Adipocyte (in vitro differentiated cells): ENCODE measurements at places on chromosomes 3 and 15.

DNA sequence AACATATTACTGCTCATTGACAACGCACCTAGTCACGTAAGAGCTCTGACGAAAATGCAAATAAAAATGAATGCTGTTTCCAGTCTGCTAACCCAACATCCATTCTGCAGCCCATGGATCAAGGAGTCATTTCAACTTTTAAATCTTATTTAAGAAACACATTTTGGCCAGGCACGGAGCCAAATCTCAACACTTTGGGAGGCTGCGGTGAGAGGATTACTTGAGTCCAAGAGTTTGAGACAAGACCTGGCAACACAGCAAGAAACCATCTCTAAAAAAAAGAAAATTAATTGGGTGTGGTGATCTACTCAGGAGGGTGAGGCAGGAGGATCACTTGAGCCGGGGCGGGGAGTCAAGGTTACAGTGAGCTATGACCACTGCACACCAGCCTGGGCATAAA lies 22.4 kb upstream of the TM4SF19 start:
- no peak for DNase-seq

DNA sequence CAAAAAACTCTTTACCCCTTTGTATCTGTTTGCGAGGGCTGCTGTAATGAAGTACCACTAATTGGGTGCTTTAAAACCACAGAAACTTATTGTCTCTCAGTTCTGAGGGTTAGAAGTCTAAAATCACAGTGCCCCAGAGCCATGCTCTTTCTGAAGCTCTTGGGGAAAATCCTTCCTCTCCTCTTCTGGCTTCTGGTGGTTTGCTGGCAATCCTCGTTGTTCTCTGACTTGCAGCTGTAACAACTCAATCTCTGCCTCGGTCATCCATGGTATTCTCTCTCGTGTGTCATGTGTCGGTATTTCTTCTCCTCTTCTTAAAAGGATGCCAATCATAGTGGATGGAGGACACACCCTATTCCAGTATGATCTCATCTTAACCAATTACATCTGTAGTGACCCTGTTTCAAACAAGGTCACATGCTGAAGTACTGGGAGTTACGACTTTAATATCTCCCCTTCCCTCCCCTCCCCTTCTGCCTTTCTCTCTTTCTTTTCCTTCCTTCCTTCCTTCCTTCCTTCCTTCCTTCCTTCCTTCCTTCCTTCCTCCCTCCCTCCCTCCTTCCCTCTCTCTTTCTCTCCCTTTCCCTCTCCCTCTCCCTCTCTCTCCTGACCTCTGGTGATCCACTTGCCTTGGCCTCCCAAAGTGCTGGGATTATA lies 6.5 kb upstream of the ARL8B start:
- DNase-seq, result no peak

DNA sequence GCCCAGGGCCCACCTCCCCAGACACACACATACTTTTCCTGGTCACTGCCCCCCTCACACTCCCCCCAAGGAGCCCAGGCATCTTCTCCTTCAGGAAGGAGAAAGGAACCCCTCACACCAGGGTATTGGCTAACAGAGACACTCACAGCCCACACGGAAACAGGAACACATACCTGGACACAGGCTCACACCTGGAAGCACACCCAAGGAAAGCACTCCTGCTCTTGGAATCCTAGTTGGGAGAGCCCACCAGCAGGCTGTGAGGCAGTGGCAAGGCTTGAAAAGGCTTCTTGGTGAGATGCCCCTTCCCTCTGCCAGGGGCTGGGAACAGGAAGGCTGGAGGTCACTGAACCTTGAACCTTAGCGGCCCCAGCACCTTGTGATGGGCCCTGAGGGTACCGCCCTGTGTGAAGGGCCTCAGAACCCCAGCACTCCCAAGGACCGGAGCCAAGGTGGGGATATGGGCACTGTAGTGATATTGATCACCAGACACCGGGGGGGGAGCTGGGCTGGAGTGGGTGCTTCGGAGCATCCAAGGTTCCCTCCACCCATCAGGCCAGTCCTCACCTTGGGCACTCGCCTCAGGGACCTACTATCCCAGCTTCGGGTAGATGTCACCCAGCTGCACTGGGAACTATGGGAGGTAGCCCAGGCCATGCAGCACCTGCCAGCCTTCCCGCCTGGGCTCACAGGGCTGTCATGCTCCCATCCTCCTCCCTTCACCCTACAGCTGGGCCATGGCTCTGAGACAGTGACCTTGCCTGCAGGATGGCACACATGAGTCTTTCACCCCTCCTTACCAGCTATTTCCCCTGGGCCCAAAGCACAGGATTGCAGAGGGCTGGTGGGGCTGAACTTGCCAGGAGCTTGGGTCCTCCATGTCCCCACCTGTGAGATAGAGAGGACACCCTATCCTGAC lies 16.4 kb downstream of the MYL3 start:
- no peak for DNase-seq

DNA sequence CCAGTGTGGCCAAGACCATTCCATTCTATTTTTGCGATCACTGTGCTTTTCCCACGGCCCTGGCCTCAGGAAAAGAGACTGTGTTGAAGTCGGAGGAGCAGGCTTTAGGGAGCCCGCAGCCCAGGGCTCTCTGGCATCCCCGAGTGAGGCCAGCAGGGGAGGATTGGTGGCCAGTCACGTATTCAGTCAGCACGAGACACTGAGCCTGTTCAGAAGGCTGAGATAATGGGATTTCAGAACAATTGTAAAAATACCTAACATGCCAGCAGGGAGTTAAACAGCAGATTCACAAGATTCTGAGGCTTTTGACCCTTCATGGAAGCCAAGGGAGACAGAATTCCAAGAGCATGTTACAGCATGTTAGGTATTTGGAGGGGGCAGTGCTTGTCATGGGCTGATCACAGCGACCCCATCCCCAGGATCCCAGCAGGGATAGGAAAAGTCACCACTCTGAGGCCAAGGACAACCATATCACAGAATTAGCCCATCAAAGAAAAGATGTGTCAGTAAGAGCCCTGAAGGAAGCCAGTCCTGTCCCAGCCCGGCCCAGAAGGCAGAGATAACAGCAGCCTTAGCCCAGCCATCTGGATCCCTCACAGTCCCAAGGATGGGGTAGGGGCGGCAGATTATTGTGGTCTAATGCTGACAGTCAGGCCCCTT lies 40.6 kb downstream of the AMOTL2 start:
- peak; percentile 90 for DNase-seq

DNA sequence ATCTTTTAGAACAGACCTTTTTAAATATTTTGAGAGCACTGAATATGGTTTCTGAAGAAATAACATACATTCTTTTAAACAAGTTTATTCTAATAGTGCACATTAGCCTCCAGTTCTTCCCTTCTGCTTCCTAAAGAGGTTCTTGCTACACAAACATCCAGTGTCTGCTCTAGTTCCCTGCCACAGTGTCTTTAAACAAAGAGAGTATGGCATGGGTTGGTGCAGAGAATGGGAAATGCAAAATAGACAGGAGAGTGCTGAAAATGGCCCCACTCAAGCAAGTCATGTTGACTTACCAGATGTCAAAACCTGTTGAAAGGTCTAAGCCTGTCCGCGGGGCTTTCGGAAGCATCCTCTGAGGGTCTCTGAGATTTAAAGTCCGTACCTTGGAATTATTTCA lies 72.1 kb upstream of the RPL35A start:
- no peak for DNase-seq

DNA sequence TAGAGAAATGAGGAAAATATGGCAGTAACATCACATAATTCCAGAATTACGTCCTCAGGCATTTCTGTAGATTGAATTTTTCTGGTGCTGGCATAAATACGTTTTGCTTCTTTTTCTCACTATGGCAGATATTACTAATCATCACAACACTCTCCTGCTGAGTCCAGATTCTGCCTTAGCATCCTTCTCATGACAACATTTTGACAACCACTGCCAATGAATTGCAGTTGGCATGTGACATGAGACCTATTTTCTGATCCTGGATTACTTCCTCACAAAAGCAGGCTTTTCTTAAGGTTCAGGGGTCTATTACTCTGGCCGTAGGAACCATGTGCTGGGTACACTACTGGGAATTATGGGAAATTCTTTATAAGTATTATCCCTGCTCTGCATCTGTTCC lies 22.5 kb upstream of the ARL6 start:
- no peak for DNase-seq

- peak; percentile 92 for DNase-seq
Observed at GRCh38 chr3:148955544-148956346, 35.6 kb upstream of the GYG1 start.

DNA sequence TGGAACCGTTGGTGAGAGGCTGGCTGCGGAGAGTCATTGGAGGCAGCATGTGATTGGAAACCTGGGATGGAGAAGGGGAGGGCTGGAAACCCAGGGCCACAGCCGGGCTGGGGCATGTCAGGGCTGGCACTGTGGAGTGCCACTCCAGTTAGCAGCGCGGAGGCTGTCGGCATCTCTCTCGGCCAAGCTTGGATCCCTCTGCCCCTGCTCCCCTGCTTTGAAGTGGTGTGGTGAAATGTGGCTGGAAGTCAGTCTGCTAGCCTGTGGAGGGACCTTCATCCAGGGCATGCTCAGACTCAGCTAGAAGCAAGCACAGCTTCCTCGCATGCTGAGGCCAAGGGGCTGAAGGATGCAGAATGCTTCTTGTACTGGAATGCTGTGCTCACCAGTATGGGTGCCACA lies 13.5 kb downstream of the SLCO3A1 start:
- DNase-seq, result peak; percentile 12

DNA sequence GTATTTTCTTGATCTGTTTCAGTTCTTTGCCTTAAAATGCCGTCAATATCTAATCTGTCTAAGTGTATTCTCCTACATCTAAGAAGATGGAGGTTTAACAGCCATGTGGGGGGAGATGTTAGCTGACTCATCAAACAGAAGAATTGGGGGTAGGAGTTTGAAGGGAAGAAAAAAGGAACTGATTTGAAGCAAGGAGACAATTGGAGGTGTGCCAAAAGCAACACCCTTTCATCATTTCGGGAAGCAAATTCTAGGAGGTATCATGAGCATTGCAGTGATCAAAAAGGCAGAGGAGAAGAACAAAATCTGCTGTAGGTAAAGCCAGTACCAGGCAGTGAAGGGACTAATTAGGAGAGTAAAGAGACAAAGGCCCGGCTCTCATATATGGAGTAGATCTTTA lies 337.3 kb upstream of the TBC1D5 start:
- peak; percentile 4 for DNase-seq

DNA sequence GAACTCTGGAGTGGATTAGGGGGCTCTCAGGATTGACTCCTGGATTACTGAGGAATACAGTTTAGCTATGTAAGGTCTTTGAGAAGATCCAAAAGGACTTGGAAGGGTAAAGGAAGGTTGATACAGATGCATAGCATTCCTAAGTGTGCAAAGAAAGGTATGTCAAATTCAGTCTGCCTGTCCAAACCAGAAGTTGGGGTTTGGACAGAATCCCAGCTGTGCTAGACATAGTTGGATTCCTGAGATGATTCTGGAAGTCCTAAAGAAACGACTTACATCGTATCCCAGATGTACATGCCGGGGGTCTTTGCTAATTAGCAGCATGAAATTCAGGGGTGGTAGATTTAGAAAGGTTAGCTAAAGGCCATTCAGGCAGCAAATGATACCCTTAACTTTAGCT lies 97.7 kb upstream of the TSPAN3 start:
- peak; percentile 39 for DNase-seq

DNA sequence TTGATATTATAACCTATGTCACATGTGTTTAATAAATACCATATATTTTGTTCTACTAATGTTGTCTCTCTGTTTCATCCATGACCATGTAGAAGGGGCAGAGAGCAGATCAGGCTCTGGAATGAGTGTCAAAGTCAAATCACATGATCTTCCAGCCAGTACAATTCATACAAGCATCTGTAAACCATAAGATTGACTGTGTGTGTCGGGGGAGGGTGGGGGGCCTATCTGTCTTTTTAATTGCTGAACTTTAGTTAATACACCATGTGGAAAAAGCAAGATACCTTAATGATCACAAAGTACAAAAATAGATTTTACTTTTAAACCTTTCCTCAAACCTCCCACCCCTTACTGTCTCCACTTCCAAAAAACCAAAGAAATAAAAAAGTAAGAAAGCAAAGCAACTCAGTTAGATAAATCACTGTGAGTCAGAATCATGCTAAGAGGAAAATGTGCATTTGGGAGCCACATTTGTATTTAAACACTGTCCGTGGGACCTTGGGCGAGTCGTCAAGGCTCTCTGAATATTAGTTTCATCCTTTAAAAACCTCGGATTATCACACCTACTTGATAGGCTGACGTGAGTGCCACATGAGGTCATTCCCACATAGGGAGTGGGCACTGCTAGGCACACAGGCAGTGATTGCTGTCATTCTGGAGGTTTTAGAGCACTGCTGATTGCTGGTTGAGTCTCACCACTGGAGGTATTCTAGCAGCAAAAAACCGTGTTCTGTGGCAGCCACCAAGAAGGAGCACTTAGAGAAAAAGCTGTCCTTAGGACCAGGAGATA lies 21.0 kb upstream of the POLR2M start:
- no peak for DNase-seq

DNA sequence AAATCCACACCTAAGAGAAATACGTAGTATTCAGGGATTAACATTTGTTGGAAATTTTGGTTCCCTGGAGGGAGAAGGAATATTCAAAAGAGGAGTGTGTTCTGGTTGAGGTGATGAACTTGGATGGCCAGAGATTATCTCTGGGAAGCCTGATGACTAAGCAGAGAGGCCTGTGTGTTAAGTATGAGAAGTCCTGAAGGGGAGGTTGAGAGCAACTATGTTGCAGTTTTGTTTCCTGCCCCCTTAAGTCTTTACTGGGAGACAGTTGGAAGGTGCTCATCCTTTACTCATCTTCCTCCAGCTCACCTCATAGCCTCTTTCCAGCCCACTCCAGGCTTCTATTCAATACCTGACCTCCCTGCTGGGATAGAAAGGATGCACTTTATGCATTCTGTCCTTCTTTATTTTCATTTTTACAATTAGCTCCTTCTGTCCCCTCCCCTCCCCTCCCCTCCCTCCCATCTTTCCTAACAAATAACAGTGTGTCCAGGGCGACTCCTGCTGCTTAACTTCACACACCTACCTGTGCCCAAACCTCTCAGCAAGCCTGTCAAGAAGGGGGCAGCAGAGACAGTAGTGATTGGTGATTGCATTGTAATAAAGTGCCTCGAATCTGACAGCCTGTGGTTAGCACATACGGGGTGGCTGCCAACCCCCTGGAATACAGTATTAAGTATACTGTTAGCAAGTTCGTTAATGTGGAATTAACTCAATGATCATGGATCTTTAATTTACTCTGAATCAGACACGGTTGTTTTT lies 11.9 kb downstream of the RAP2B start:
- no peak for DNase-seq

- DNase-seq, result no peak
Observed at GRCh38 chr3:16090706-16091105, 83.8 kb upstream of the GALNT15 start.

- no peak for DNase-seq
Observed at GRCh38 chr3:148021381-148021780, 612.2 kb downstream of the ZIC1 start.

DNA sequence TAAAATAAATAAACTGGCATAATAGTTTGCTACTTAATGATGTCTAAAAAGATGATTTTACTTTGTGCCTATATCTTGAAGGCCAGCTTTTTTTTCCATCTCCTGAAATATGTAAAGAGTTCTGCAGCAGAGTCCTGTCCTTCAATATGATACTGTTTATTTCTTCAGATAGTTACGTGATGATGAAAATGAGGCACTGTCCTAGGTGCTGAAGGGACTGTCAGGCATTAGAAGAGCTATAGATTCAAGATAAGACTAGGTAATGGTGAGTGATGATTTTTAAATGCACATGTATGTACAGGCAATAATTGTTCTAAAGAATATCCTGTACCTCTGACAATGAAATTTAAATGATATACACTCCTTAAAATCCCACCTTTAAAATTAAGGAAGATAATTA lies 326.9 kb upstream of the DNAJC19 start:
- peak; percentile 2 for DNase-seq

GRCh38 chr3:196274585-196274984 lies 12.9 kb downstream of the PCYT1A start:
- DNase-seq, result no peak

GRCh38 chr3:115617591-115617990 lies 5.7 kb upstream of the GAP43 start:
- no peak for DNase-seq
